ENCODE measurements at places on chromosomes 5 and 9. TPM values are rescaled to one million over a fixed set of nuclear protein-coding genes. Genes with fewer than 3 reads are reported as not detected.

GRCh38 chr5:160701403-160701802 lies 150.6 kb downstream of the ATP10B start:
- DNase-seq = no peak

PTPN3 gene
- total RNA-seq = 13.3 TPM

ZBTB43 gene
- 14.8 TPM for total RNA-seq

UBE2B gene
- 67.4 TPM for total RNA-seq

All from skin of body (tissue), 3 donors.